ENCODE measurements at places on chromosomes 6 and 20.

- no peak for DNase-seq
These were observed 7.3 kb upstream of the COL9A1 start for GRCh38 chr6:70310063-70310694.

GRCh38 chr20:32344835-32345506, 13.2 kb upstream of the ASXL1 start:
- DNase-seq, result no peak

DNA sequence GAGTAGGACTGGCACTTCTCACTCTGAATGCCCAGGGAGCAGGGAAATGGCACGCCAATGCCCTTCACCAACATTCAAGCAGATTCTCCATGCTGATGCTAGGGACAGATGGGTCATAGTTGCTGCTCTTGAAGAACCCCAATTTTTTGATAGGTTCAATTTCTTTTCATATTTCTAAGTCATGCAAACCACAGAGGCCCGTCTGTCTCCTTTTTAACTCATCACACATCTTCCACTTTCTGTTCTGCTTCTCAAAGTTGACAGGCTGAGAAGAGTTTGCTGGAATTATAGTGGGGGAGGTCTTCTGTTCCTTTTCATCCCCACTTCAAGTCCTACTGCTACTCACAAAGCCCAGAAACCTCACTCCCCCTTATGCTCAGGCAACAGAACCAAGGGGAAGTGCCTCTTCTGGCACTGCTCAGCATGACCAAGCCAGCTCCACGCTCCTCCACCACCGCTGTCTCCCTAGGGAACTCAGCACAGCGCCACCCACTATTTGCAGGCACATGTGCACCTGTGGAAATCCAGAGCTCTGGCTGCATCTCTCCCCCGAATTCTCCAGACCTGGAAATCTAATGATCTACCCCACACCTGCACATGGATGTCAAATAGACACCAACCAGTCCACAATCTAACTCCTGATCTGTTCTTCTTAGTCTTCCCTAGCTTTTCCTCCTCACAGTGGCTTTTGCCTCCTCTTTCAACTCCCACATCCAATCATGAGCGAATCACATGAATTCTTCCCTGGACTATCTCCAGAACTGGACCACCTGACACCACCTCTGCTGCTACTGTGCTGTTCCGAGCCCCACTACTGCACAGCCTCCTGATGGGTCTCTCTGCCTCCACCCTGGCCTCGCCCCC, 10.7 kb downstream of the ZBTB24 start:
- DNase-seq, result no peak

GRCh38 chr20:20938599-20938998, 167.6 kb downstream of the LINC00237 start:
- no peak for DNase-seq

- no peak for DNase-seq
These were observed 78.8 kb upstream of the ZNFX1 start for GRCh38 chr20:49356676-49357075.
